OCI-M1 (cell line): ENCODE measurements at places on chromosomes 7 and 10.

- peak; percentile 55 for DNase-seq
Measured at GRCh38 chr7:98251231-98251600, 816 bp downstream of the TECPR1 start.

DNA sequence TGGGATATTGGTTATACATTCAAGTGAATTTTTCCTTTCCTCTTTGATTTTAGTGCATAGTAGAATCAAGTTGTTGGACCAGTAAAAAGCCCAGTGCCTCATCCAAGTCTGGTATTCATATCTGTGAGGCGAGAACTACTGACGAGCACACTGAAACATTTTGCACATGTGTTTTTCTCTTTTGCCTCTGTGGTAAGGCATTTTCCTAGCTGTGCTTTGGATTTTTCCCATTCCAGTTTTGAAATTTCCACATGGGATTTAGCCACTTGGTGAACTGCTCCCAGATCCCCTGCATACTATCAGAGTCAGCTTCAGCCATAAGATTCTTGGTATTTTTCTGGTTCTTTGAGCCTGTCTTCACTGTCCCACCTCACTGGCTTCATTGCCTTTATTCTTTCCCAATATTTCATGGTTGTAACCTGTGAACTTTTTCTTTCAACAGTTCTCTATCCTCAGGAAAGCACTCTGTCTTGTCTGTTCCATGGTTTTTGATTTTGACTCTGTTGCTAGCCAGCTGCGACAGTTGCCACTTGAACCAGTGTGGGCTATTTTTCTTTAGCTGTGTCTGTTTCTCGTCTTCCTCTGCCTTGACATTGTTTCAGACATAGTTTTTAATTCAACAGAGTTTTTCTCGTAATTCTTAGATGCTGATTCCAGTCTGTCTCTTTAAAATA, 239.0 kb downstream of the REEP3 start:
- no peak for DNase-seq

DNA sequence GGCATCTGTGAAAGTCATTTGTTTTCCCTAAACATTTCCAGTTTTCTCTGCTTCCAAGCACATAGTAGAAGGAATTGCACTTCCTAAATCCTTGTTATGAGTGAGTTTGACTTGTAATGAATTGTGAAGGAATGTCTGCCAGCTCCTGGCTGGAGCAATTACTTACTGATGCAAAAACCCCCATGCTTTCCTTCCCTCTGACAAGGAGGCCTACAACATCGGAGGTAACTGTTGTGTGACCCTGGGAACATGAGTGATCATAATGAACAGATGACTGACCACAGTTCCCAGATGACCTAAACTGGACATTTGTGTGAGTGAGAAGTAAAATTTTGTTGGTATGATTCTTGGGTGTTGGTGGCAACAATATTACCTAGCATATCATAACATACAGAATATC, 21.4 kb upstream of the CPVL start:
- DNase-seq: no peak

DNA sequence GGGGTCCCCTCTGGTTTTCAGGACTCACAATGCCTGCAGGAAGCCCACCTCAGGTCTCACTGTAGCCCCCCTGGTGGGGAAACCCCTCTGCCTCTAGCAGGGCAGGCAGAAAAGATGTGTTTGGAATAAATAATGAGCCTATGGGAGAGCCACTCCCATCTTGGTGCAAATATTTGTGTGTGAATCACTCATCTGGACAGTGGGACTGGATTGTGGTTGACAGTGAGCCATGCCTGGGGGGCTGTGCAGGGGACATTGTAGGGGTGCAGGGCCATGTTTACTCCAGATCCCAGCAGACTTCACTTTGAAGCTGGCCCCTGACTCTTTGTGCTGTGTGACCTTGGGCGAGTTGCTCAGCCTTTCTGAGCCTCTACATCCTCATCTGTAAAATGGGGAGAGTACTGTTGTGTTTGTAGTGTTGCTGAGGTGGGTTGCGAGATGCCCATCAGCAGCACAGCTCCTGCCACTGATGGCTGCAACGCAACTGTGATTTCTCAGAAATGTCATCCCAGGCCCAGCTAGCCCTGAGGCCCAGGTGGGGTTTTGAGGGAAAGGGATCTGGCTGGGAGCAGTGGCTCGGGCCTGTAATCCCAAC, 20.7 kb downstream of the GTF2IRD1 start:
- no peak for DNase-seq

DNA sequence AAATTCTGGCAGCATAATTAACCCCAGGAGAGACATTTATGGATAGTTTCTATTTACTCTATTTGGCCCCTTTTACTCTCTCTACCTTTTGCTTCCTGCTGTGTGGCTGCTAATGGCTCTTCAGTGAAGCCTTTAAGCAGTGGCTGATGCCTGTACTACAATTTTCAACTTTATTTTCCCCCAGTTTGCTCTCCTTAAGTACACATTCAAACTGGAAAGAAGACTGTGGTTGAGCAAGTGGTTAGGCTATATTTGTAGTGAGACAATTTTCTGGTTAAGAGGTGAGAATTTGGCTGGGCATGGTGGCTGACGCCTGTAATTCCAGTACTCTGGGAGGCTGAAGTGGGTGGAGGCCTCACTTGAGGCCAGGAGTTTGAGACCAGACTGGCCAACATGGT, 8.5 kb upstream of the RSBN1L start:
- DNase-seq: no peak

GRCh38 chr10:119538632-119539358, 3.7 kb downstream of the RGS10 start:
- peak; percentile 74 for DNase-seq

GRCh38 chr10:29784175-29784773, 149.5 kb upstream of the SVIL start:
- DNase-seq: no peak

DNA sequence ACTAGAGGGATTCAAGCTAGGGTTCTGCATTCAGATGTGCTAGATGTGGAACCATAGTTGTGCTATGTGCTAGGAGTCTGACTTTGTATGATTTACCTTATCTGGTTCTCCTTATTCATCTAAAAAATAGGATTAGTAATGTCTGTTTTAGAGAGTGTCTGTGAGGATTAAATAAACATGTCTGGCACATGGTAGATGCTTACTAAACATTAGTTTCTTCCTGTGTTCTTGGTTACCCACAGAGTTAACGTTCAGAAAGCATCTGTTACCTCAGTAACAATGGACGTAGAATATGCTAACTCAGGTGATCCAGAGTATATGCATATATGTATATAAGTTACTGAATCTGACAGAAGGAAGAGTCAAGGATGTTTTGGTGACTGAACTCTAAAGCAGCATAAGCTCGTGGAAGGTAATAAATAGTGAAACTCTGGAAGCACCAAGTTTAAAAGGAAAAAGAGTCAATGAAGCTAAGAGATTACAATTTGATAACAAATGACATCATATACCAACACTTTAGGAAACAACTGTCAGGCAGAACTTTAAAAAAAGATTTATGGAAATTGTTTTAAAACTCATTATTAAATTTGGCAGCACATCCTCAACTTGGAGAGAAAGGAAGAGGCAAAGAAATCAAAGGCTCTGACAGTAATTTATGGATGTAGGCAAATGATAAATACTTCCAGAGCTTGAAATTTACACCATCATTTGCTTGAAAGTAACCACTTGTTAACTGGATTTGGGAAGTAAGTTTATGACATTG, 127.0 kb downstream of the CCNY start:
- DNase-seq: no peak

GRCh38 chr7:18096087-18096486, 68.4 kb upstream of the PRPS1L1 start:
- DNase-seq: no peak

GRCh38 chr7:22051886-22052673, 106.4 kb upstream of the CDCA7L start:
- no peak for DNase-seq

DNA sequence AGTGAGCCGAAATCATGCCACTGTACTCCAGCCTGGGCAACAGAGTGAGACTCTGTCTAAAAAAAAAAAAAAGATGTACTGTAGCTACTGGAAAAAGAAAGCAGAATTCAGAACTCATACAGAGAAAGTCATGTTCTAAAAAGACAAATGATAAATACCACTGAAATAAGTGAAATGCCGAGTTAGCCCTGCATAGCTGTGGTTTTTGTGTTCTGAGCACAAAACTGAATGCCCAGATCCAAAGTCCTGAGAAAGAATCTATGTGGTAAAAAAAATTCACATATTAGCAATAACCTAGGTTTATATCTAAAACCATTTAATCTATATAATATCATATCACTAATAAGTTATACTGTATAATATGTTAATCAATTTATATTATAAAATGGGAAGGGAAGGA, 29.3 kb upstream of the HECW1 start:
- DNase-seq: no peak

- peak; percentile 35 for DNase-seq
Measured at GRCh38 chr7:11373546-11374142, 400.0 kb downstream of the PHF14 start.

DNA sequence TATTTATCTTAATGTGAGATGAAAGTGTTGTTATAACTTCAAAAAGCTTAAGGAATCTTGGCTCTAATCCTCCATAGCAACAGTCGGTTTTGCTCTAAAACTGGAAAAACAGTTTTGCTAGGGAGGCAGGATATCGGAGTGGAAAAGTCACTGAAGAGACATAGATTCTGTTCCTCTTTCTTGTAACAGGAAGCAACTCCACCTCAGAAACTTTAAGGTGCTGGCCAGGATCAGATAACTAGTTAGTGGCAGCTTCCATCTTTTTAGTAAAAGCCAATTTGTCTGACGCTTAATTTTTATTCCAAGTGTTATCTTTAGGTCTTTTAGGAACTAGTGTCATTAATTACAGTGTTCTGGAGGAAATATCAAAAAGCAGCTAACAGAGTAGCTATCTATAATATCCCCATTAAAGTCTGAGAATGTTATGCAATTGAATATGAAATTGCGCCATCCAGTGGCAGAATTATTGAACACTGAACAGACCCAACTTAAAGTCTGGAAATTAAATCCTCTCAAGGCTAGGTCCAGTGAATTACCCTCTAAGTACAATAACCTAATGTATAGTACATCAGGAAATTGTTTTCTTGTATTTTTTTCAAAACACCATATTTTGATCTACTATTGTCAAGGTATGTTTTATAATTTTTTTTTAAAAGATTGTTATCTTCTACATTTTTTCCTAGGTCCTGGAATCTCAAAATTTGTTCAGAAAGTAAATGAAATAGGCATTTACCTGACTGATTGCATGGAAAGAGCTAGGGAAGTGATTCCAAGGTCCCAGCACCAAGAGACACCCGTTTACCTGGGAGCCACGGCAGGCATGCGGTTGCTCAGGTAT, 65.9 kb upstream of the CC2D2B start:
- DNase-seq: peak; percentile 94

DNA sequence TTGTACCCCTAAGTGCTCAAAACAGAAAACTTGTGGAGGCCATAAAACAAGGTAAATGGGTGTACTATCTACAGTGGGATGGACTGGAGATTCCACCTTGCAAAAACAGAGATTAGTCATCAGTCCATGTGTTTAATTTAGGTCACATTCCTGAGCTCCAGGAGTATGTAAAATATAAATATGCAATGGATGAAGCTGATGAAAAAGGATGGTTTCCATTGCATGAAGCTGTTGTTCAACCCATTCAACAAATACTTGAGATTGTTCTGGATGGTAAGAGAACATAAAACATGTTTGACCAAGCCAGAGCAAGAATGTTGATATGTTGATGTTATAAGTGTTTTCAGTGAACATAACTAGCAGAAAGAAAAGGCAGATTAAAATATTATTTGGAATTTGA, 14.6 kb downstream of the ASB15 start:
- DNase-seq: no peak

- DNase-seq: no peak
Measured at GRCh38 chr10:122116331-122116730, 127.4 kb downstream of the TACC2 start.
